ENCODE measurements at places on chromosomes 5 and 9.

- H3K36me3 ChIP-seq = no peaks in the 10 kb centered on the region
- no peaks in the 10 kb centered on the region for H3K4me1 ChIP-seq
- no peak overlapping the region for H3K27ac ChIP-seq
- peak; percentile 3 for DNase-seq
- H3K4me3 ChIP-seq = no peak overlapping the region
These were observed 128.4 kb upstream of the TRPM3 start for GRCh38 chr9:71249729-71250317.

DNA sequence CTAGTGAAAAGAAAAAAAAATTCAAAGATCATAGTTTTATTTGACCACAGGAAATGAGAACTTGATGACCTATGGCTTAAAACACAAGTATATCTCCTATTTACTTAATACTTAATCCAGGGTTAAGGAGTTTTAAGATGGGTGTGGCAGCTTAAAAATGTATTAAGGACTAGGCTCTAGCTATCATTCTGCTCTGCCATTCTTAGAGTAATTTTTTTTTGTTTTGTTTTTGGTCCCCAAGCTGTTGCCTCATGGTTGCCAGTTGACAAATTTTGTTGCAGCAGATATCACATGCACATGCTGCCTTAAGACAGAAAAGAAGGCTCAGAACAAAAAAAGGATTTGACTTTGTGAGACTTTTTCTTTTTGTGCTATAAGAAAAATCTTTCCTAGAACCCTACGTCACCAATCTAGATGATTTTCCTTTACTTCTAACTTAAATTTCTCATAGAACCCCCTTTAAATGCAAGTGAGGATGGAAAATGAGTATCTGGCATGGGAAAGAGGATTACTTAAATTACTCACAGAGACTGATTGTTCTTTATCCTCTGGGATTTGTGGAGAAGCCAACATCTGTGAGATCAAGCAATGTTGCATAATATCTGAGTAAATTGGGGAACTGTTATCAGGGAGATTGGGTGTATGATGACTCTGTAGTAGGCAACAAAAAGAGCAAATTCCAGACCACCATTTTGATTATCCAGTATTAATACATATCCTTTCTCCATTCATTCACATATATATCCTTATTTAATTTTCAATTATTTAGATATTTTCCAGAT, 364.7 kb upstream of the CD180 start:
- peaks cover 5% of the 10 kb centered on the region for H3K4me1 ChIP-seq
- no peaks in the 10 kb centered on the region for H3K27me3 ChIP-seq
- DNase-seq = no peak
- no peak overlapping the region for H3K4me3 ChIP-seq
- peaks cover 7% of the 10 kb centered on the region for H3K36me3 ChIP-seq

DNA sequence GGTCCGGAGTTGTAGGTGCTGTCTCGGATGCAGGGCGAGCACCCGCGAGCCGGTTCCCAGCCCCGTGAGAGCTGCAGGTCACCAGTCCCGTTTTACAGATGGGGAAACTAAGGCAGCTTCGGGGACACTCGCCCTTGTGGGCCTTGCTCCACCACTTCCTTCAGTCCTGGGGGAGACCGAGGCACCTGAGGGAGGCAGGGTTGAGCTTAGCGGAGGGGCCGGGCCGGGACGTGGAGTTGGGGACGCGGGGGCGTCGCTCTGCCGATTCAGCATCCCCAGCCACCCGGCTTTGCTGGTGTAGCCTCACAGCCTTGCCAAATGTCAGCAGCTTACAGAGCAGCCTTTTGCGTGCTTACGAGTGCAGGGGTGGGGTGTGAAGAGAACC, 530 bp downstream of the BBLN start:
- no peak overlapping the region for H3K27ac ChIP-seq
- no peaks in the 10 kb centered on the region for H3K36me3 ChIP-seq
- H3K27me3 ChIP-seq = no peaks in the 10 kb centered on the region
- peaks cover 20% of the 10 kb centered on the region for H3K4me1 ChIP-seq
- peak overlapping the region; percentile 90 for H3K4me3 ChIP-seq

GRCh38 chr9:87863882-87864465, 18.7 kb upstream of the SPATA31E1 start:
- no peak overlapping the region for H3K4me3 ChIP-seq
- no peak for DNase-seq
- no peak overlapping the region for H3K27ac ChIP-seq
- peaks cover 2% of the 10 kb centered on the region for H3K36me3 ChIP-seq
- H3K27me3 ChIP-seq = no peaks in the 10 kb centered on the region
- no peaks in the 10 kb centered on the region for H3K4me1 ChIP-seq

GRCh38 chr9:3435732-3436131, 90.1 kb downstream of the RFX3 start:
- H3K4me3 ChIP-seq = no peak overlapping the region
- H3K27ac ChIP-seq = no peak overlapping the region
- no peak for DNase-seq
- peaks cover 4% of the 10 kb centered on the region for H3K4me1 ChIP-seq
- H3K27me3 ChIP-seq = no peaks in the 10 kb centered on the region
- no peaks in the 10 kb centered on the region for H3K36me3 ChIP-seq

DNA sequence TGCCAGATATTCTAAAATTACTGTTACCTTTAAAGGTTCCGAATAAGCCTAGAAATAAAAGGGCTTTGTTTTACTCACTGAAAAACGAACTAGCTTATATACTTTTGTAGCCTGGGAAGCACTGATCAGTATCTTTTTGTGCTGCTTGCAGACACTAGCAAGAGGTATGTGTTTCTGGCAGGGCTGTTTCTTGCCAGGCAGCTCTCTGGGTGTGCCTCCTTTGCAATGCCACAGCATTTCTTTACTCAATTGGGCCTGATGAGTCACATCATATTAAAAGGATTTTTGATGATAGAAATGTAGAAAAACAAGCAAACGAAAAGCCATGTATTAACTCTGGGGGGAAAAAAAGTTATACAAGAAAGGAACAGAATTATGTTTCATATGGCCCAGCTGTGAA, 35.6 kb downstream of the CD180 start:
- H3K36me3 ChIP-seq = peaks cover 19% of the 10 kb centered on the region
- H3K4me3 ChIP-seq = peak overlapping the region; percentile 9
- peaks cover 48% of the 10 kb centered on the region for H3K4me1 ChIP-seq
- H3K27ac ChIP-seq = peak overlapping the region; percentile 88
- no peaks in the 10 kb centered on the region for H3K27me3 ChIP-seq
